CD4-positive, CD25-positive, alpha-beta regulatory T cell (primary cell): ENCODE measurements at places on chromosomes 1 and 21. TPM values are rescaled to one million over a fixed set of nuclear protein-coding genes. Genes with fewer than 3 reads are reported as not detected.
A peak's percentile ranks its signal among the peaks of the same experiment; 100 is the strongest.

DNA sequence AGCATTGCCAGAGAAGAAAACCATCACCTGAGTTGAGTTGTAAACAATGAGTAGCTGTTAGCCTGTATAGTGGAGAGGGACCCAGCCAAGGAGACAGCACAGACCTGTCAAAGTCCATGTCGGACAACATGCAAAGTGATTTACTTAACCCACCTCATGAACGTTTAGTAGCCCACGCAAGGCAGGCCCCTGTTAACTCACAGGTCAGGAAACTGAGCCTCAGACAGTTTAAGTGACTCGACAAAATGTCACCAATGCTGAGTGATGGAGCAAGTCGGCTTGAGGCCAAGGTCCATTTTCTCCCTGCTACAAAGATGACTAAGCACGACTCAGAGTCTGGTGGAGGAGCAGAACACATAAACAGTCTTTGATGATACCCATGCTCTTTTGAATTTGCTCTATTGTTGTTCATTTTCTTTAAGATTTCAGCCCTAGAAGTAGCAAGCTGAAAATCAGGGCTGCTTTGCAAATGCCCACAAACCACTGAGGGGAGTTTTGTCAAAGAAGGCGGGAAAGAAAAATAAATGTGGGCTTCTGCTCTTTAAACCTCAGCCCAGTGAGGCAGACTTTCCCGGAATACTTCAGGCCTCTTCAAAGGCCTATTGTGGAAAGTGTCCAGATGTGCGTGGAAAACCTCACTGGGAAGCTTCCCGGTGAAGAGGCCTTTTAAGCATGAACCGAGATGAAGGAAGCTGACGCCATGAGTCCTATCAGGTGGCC, 83.8 kb upstream of the HOOK1 start:
- H3K27me3 ChIP-seq: no peaks in the 10 kb centered on the region
- no peak for DNase-seq
- H3K4me1 ChIP-seq: no peaks in the 10 kb centered on the region

GBP1 gene
- total RNA-seq: 87.1 TPM

DNA sequence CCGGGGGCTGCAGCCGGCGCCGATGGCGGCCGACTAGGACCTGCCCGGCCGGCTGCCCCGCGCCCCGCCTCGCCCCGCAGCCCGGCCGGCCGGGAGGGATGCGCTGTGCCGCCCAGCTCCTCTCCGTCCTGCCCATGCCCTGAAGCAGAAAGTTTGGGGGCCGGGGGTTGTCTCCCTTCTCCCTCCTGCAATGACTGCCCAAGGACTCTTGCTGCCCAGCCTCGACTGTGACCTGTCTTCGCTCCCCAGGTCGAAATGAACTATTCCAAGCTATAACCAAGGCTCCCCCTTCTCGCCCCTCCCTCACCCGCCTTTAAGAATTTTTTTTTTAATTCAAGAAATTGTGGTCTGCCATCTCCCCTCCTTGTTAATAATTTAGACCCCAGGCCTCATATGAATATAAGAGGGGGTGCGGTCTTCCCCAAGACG, 361 bp downstream of the TMCC2 start:
- peaks cover 28% of the 10 kb centered on the region for H3K4me1 ChIP-seq
- peaks cover 44% of the 10 kb centered on the region for H3K27me3 ChIP-seq
- peak overlapping the region; percentile 32 for H3K4me3 ChIP-seq
- H3K36me3 ChIP-seq: no peaks in the 10 kb centered on the region
- H3K27ac ChIP-seq: no peak overlapping the region

ARTN gene
- total RNA-seq: 1.5 TPM

DNA sequence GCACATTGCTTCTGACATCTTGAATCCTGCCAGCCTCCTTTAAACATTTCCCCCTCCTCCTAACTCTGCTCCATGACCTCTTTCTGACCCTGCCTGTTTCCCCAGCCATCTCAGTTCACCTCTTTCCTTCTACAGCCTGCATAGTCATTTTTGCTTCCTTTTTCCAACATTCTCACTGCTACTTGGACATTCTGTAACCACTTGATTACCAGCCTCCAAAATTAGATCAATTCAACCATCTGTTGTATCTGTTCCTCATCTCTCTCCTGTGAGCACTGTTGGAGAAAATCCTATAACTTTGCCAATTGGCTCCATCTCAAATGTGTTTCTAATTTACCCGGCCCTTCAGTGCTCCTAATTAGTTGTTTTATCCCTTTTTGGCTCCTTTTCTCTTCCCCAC, 27.5 kb upstream of the GPR88 start:
- peaks cover 68% of the 10 kb centered on the region for H3K36me3 ChIP-seq
- no peak overlapping the region for H3K27ac ChIP-seq
- H3K4me3 ChIP-seq: no peak overlapping the region
- no peaks in the 10 kb centered on the region for H3K27me3 ChIP-seq
- no peaks in the 10 kb centered on the region for H3K4me1 ChIP-seq
